Activated T-cell treated with anti-CD3 and anti-CD28 coated beads for 48 hours (primary cell): ENCODE measurements at places on chromosomes 3 and 15.

- DNase-seq, result no peak
Observed at GRCh38 chr3:17065315-17065714, 180.6 kb downstream of the PLCL2 start.

GRCh38 chr3:134236505-134237170 lies 14.0 kb downstream of the RYK start:
- no peak for DNase-seq

- no peak for DNase-seq
Observed at GRCh38 chr3:64130436-64130835, 94.8 kb downstream of the PRICKLE2 start.

DNA sequence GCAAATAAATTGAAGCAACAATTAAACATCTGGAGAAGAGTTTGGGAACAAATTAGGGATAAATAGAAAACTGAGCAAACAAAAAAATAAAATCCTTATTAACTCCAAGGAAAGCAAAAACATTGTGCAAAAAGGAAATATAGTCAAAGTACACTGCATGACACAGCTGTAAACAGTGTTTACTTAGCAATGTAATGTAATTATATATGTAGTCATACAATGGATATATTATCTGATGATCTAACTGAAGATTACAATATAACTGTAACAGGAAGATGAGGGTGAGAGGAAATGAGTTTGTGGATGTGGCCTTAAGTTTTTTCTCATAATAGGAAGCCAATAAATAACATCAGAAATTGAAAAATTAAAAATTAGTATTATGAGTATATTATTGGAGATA lies 42.5 kb downstream of the SCN10A start:
- DNase-seq, result no peak

DNA sequence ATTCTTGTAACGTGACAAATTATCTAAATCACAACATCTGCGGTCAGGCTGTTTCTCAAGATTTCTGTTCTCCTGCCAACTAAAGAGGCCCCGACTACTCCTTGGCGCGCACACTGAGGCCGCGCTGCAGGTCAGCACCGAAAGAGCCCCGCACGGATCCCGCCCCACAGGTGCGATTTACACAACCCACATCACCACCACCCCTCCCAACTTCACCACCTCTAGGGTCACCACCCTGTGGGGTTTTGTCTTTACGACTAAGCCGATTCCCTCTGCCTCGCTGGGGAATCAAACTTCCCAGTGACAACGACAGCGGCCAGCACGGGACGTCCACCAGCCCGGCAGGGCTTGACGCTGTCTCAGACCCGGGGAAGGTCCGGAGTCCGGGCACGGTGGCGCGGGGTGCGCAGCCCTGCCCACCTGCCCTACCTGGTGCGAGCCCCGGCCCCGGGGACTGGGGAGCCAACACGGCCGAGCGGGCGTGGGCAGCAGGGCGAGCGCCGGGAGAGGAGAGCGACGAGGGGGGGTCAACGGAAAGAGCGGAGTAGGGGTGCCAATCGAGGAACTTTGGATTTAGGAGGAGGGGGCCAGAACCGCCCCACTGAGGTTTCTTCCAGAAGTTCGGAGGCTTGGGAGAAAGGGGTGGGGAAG lies 764 bp downstream of the UACA start:
- DNase-seq, result peak; percentile 4

DNA sequence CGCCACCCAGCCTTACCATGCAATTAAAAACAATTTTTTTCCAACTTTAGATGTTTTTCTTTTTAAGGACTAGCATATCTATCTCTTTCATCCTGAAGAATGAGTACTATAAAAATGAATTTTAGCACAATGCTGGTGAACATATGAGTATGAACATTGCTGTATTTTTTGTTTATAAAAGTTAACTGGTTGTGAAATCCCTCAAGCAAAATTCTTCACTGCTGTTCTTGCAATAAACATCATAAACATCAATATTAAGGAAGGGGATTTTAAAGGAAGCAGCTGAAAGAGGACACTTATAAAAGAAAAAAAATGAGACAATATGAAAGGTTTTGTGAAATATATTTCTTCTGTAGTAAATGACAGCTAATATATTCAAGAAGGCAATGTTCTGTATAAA lies 3.0 kb downstream of the PLSCR4 start:
- DNase-seq, result no peak

DNA sequence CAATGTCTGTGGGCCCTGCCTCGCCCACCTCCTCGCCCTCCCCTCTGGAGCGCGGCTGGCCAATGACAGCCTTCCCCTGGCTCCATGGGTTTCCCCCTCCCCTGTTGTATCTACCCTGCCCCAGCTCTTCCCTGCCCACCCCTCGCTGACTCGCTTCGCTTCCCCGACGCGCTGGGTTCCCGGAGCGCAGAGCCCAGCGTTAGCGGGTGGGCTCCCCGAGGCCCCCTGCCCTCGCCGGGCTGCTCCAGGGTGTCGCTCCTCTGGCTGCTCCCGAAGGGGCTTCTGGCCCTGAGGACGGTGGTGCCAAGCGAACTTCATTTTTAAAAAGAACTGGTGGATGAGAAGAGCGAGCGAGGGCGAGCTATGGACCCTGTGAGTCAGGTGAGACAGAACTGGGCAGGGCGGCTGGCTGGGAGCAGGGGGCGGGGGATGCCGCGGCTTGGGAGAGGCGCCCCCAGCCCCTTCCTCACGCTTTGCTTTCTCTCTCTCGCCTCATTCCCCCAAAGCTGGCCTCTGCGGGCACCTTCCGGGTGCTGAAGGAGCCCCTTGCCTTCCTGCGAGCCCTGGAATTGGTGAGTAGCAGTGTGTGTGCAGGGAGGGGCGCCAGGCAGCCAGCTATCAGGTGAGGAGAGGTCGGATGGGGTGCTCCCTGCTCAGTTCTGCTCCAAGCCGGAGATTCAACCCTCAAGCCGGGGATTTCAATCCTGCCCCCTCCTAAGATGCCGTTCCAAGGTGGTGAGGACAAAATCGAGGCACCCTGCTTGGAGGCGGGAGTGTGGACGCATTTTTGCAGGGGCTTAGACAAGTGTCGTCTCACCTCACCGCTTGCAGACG lies at the start of gene SYNPR:
Gene SYNPR, plus strand, starts transcription at position 138 of the 834 bp plus-strand sequence.
- no peak for DNase-seq

- DNase-seq, result no peak
Observed at GRCh38 chr3:116111765-116112164, 333.5 kb downstream of the LSAMP start.

DNA sequence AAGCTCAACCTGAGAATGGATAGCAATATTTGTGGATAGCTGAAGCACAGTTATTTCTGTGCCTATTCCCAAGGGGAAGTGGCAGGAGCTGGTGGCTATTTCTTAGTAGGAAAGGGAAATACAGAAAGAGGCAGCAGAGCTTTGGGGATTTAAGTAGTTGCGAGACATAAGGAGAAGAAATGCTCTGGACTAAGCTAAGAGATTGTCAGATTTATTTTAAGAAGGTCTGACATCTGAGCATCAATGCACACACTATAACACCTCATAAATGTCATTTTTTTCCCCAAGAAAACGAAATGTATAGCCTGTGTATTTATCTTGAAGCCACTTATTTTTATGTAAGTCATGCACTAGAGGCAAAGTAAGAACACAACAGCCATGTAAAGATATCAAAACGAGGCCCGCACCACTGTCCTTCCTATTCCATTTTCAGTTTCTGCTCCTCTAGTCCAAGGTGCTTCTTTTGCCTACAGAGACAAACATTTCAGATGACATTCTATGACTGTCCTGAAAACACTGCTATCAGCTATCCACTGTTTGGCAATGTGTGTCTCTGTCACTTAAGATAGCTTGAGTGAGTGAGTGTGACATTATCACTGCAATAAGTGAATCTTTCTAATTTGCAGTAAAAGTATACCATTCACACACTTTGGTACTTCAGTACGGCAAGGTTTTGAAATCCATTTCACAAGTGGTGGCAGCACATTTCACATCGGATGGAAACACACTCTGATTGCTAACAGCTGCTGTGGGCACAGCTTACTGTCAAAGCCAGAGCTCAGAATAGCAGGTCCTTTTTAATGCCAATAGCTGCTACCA lies 62.7 kb upstream of the ICE2 start:
- DNase-seq, result no peak
